ENCODE measurements at places on chromosomes 16 and 17.

DNA sequence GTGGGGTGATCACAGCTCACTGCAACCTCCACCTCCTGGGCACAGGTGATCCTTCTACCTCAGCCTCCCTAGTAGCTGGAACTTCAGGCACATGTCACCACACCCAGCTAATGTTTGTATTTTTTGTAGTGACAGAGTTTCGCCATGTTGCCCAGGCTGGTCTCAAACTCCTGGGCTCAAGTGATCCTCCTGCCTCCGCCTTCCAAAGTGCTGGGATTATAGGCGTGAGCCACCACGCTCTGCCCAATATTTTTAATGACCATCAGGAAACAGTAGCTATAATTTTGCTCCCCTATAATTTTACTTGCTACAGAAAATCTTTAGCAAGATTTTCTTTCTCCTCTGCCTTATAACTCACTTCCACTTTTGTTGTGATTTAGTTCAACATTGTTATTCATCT lies 29.7 kb upstream of the APPBP2 start:
- DNase-seq, result no peak

GRCh38 chr17:8994319-8994718 lies 27.0 kb upstream of the NTN1 start:
- DNase-seq, result peak; percentile 73

DNA sequence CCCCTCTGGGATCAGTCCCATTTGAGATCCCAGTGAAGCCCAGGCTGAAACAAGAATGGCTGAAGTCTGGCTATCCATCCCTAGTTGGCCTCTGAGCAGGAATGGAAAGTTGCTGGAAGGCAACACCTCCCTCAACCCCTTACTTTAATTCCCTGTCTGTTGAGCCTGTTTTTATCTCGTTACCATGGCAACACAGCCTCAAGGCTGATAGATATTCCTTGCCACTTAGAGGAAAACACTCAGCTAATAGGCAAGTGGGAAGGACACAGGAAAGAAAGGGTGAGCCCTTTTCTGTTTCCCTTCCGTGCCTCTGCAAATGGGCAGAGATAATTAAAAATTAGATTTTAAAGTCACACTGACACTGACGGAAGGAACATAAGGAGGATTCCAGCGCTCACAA lies 75.5 kb upstream of the CLEC3A start:
- no peak for DNase-seq

GRCh38 chr17:79023180-79023705 lies 726 bp upstream of the C1QTNF1 start:
- DNase-seq, result no peak

Data from inflammatory macrophage (primary cell).